Esophagus muscularis mucosa (tissue), 4 donors: ENCODE measurements at places on chromosomes 4 and X.

DNA sequence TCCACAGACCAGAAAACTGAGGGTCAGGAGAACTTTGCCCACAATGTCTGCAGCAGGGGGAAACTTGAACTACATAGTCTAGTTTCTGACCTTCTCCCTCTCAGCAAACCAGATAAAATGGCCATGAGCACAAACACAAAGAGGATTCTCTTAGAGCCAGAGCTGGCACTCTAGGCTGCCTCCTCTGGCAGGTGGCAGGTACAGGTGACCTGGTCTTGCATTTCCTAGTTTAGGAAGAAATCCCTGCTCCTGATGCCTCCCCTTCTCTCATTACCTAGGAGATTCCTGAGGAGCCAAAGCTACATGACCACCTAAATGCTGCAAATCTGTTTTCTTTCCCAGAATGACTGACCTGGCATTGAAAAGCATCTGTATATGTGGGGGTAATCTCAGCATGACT is 45.1 kb downstream of the ARHGEF9 start:
- no peak for DNase-seq

- no peak for DNase-seq
These were observed 21.8 kb downstream of the MBNL3 start for GRCh38 chrX:132467026-132467425.

DNA sequence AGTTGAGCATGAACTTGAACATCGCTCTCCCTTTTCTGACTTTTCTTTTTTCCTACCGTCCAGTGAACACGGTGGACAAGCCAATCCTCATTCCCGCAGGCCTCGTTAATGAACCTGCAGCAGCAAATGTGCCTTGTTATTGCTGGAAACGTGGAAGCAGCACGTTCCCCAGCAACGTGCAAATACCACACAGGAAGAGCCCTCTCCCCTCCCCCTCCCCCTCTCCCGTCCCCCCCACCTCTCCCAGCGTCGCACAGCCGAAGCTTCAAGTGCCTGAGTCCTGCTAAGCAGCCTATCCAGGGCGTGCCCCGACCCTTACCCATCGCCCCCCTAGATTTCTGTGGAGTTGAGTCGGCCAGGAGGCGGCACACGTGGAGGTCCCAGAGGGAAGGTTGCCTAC is 219.9 kb downstream of the BCOR start:
- no peak for DNase-seq

GRCh38 chr4:146165221-146165620 is 10.3 kb upstream of the LSM6 start:
- no peak for DNase-seq
